Stimulated activated CD4-positive, alpha-beta T cell treated with anti-CD3 and anti-CD28 coated beads, Interleukin-4, amount 100 ng/mL, for 4 hours (primary cell): ENCODE measurements at places on chromosomes 11 and 22.

DNA sequence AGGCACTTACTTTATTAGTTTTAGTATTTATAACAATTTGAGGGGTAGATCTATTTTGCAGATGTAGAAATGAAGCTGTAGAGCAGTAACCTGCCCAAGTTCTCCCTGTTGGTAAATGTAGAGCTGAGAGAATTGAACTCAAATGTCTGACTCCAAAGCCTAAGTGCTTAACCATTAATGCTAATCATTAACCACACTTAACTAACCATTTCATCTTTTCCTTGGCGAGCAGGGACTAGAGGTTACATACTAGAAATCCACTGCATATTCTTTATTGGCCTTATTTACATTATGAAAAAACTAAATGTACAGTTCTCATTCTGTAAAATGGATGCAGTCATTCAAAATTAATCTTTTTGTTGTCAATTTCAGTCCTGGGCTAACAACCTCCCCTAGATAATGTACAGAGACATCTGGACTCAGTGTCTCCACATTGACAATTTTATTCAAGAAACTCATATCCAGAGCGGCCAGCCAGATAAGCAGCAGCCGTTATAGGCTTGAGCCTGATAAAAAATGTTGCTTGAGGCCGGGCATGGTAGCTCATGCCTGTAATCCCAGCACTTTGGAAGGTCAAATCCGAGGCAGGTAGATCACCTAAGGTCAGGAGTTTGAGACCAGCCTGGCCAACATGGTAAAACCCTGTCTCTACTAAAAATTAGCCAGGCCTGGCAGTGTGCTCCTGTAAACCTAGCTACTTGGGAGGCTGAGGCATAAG, 76.7 kb upstream of the PICALM start:
- DNase-seq = no peak

DNA sequence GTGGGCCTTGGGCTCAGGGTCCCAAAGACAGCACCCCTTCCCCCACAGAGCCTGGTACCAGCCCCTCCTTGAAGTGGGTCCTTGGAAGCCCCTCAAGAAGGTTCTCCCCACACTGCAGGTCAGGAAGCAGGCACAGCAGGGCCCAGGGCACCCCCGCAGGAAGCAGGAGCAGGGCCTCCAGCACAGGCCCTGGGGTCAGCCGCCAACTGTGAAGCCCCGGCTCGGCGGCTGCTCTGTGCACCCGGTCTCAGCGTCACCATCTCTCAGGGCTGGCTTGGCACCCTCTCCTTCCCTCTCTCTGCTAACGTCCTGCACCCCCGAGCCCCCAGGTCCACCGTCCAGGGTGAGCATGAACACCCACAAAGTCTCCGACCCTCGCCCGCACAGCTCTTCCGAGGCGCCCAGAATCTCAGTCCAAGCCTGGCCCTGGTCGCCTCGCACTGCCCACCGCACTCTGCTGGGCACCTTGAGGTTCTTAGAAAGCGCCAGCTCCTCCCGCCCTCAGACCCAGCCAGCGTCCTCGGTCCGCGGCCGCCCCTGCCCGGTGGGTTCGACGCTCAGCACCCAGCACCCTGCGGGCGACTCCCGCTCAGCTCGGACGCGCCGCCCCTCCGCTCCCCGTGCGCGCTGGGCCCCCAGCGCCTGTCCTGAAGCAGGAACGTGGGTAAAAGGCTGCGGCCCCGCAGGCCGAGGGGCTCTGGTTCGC, 1.4 kb upstream of the SIGIRR start:
- DNase-seq = no peak

DNA sequence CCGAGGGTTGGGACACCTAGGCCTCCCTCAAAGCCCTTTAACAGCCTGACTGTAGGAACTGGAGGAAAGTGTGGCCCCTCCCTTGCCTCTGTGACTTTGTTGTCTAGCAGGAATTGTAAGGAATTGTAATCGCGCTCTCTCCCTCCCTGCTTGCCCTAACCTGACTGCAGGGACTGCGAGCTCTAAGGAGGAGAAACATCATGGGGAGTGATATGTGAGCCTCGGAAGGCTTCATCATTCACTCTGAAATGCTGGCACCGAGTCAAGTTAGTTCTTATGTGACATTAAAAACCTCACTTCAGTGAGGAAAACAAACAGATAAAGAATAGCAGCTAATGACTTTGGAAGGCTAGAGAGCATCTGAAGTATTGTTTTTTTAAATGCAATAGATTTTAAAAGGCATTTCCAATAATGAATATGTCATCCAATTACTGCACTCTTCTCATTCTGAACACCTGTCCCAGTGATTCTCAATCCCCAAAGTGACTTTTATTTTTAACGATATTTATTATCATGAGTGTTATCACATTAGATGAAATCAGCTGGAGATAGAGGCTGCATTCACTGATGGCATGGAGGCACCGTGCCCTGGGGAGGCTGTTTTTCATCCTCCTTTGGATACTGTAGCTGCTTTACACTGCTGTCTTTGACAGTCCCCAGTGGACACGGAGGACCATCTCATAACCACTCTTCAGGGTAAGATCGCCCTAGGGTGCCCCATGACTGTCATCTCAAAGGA, 58.5 kb upstream of the NTM start:
- DNase-seq = no peak

DNA sequence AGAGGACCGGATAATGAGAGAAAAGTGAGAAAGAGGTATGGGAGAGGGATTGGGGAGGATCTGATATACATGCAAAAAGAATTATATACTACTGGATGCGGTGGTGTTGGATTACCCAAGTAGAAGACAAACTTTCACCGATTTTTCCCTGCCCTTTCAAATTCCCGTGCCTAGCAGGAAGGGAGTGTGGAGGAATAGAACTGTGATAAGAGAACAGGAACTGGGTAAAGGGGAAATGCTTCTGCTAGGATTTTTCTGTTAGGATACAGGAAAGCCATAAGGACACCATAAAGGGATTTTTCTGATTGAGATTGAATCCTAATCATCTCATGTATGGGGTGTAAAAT, 480 bp upstream of the MTMR2 start:
- no peak for DNase-seq
